Activated naive CD4-positive, alpha-beta T cell treated with anti-CD3 and anti-CD28 coated beads for 36 hours (primary cell): ENCODE measurements at places on chromosomes 6 and 20. TPM values are rescaled to one million over a fixed set of nuclear protein-coding genes. Genes with fewer than 3 reads are reported as not detected.
A peak's percentile ranks its signal among the peaks of the same experiment; 100 is the strongest.

DNA sequence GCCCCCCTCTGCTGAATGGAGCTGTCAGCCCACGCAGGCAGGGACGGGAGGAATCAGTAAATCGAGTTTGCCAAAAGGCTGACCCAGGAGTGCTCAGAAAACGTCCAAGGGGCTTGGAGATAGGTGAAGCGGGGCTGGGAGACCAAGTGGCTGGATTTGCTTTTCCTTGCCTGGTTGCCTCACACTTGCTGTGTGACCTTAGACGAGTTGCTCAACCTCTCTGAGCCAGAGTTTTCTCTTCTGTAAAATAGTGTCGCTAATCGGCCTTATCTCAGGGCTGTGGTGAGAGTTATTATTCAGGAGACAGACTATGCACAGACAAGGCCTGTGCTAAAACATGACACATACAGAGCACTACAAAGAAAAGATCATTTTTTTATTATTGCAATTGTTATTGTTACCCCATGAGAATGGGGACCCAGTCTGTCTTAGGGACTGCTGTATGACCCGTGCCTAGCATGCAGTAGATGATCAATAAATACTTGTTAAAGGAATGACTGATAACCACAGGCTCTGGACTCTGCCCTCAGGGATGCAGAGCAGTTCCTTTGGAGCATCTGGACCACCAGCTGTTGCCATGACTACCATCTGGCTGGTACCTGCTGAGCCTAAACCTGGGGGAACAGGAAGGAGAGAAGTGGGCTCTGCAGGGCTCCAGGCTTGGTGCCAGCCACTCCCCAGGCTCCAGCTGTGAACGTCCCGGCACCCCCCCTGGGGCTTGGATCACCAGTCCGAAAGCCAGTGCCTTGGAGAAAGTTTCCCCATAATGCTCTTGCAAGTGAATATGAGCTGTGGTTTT, 901 bp downstream of the KCNK15 start:
- peak; percentile 9 for DNase-seq

SPEF1 gene
- total RNA-seq, result not detected

CD24 gene
- not detected for total RNA-seq

SLC22A7 gene
- not detected for total RNA-seq

DNA sequence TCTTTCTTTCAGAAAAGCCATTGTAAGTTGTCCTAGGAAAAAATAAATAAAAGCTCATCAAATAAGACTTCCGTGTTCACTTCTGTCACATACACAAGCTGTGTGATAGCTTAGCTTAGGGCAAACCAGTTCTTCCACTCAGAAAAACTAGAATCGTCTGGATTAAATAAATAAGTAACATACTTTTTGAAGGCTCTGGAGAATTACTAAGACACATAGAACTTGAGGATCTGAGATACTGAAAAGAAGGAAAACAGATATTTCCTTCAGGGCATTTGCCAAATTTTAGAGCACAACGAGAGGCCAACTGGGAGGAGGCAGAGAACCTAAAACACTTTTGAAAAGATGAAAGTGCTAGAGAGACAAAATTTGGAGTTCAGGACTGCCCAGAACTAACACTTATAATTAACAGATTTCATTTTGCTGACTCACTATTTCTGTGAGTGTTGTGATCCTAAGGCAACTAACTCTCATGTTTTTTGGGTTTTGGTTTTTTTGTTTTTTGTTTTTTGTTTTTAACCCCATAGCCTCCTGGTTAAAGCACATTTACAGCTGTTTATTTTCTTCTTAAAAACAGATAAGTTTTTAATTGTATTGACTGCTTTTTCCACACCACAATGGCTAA, 38.7 kb upstream of the THEMIS start:
- no peak for DNase-seq

DNAH8 gene
- 0.15 TPM for total RNA-seq

DNA sequence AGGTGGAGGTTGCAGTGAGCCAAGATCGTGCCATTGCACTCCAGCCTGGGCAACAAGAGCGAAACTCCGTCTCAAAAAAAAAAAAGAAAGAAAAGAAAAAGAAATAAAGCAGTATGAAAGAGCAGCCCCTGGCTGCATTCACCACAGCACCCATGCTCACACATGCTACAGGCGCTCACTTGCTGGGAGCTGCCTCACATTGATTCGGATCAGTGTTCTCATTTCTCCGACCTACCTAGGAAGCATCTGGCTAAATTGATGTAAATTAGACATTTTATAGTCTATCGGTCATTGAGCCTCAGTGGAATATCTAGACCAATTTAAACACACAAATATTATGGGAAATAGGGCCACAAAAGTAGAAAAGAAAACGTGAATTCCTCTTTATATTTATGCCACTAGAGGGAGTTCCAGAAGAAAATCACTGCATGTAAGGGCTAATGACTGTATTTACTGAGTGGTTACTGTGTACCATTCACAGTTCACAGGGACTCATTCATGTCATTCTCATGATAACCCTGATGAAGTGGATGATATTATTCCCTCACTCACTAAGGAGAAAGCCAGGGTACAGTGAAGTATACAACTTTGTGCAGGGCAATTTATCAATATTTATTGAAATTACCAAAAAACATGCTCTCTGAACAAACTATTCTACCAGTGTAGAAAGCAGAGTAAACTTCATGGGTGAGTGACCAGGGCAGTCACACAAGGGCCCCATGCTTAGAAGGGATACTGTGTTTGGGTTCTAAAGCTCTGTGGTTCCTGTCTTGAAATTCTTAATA, 5.3 kb upstream of the MOG start:
- no peak for DNase-seq

KIAA1586 gene
- total RNA-seq, result 13.6 TPM

DNA sequence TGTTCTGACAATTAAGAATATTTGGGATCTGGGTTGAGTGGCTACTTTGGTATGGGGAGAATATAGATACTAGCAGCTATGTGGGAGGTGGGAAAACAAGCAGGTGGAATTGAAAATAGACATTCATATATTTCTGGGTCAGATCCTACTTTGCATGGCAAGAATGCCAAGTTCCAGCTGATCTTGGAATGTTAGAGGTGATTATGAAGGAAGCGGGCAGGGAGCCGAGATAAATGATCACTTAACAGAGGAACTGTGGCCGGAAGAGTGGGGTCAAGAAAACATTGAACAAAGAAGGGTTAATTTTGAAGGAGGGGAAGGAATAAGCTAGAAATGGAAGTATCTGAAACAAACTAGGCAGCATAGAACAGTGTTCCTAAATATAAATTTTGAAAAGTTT, 15.4 kb downstream of the PLCB1 start:
- no peak for DNase-seq

GRCh38 chr20:48298851-48299484, 513.7 kb upstream of the SULF2 start:
- no peak for DNase-seq

- DNase-seq, result no peak
These were observed 179.4 kb downstream of the ERMARD start for GRCh38 chr6:169930799-169931198.

- DNase-seq, result peak; percentile 51
These were observed 83.9 kb downstream of the SOD2 start for GRCh38 chr6:159608961-159609651.

DNA sequence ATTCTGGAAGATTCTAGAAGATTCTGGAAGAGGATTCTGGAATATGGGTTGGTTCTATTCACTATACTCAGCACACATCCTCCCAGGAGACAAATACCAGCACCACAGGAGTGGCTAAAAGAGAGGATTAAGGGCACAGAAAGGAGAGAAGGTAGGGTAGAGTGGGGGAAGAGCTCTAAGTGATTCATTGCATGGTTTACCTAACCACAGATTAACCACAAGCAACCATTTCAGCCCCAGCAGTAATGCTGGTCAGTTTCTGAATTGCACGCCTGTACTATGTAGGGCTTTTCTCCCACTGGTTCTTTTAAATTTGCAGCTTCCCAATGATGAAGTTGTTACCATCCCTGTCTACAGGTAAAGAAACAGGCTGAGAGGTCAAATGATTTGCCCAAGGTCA, 192.7 kb upstream of the PMEPA1 start:
- DNase-seq, result no peak

- no peak for DNase-seq
These were observed 492.1 kb upstream of the EYS start for GRCh38 chr6:66199171-66199570.

DNA sequence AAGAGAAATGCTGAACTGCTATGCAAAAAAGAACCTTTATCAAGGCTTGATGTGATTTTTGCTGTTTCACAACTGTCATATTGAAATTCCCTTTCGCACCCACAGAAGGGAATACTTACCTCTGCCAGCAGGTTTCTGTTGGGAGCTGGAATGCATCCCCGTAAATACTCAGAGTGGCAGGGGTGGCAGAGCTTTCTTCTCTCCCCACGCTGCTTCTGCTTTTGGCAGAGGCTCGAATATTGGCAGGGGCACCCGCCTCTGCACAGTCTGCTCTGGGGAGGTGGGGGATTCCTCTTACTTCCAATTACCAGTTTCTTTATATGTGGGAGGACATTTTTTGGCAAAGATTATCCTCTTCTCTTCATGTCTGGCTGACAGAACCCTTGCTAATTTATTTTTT, 28.4 kb downstream of the TMEM200A start:
- DNase-seq, result no peak

VSX1 gene
- total RNA-seq, result not detected

- peak; percentile 57 for DNase-seq
These were observed 1.4 kb downstream of the FYN start for GRCh38 chr6:111871725-111872400.

DPPA5 gene
- total RNA-seq, result not detected

DNA sequence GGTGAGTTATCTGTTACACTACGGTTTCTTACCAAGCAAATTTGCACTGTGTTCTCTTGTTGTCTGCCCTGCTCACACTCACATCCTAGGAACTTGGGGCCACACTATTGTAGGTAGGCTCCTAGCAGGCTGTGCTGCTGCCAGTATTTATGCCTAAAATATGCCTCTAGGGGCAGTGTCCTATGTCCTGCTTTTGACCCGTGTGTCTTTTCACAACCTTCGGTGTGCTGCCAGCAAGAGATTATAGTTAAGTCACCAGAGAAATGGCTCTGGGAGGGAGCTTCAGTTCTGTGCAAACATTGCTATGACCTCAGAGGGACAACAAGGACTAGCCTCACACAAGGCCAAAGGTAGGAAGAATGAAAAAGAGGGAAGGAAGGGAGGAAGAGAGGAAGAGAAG, 8.9 kb upstream of the TAAR5 start:
- no peak for DNase-seq

DNA sequence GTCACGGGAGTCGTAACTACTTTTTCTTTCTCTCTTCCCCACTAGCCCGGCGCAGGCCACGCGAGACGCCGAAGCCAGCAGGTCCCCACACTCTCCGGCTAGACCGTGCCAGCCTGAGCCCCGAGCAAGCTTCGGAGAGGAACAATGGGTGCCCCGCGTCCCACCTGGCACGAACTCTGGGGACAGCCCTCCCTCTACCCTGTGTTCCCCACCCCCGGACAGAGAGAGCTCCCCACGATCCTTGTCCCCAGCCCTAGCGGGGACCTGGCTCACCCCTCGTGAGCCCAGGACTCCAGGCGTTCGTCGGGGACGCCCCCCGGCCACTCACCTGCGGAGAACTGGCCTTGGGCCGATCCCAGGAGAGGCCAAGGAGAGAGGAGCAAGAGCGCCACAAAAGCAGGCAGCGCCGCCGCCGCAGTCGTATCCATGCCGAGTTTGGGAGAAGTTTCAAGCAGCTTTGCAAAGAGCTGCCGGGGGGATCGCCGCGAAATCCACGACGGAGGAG, 416 bp downstream of the PTPRK start:
- peak; percentile 54 for DNase-seq

DNA sequence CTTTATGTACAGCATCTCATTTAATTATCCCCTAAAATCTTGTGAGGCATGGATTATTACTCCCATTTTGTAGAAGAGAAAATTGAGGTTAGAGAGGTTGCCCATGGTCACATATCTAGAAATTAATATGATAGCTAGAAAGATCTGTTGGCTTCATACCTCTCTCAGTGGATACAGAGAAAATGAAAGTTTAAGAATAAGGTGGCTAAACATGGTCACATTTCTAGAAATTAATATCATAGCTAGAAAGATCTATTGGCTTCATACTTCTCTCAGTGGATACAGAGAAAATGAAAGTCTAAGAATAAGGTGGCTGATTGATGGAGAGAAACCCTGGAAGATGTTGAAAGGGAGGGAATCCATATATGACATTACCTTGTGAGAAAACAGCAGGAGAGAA, 260.7 kb upstream of the MAN1A1 start:
- DNase-seq, result no peak

- peak; percentile 32 for DNase-seq
These were observed 27.1 kb downstream of the CDS2 start for GRCh38 chr20:5153612-5154542.

DNA sequence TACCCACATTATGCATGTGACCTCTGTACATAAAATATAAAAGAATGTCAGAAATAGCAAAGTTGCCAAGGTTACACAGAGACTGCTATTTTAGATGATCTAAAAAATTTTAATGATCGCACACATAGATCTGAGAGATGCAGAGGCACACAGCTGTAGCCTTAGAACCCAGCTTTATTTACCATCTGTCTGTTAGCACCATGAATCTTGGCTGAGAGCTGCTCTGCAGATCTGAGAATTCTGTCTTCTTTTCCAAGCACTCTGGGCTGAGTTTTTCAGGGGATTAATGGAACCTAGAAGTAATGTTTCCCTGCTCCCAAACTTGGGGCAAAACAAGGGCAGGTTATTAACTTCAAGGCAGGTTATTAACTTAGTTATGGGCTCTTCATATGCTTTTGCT, 248.7 kb upstream of the JAG1 start:
- DNase-seq, result no peak

TCF15 gene
- not detected for total RNA-seq

DNA sequence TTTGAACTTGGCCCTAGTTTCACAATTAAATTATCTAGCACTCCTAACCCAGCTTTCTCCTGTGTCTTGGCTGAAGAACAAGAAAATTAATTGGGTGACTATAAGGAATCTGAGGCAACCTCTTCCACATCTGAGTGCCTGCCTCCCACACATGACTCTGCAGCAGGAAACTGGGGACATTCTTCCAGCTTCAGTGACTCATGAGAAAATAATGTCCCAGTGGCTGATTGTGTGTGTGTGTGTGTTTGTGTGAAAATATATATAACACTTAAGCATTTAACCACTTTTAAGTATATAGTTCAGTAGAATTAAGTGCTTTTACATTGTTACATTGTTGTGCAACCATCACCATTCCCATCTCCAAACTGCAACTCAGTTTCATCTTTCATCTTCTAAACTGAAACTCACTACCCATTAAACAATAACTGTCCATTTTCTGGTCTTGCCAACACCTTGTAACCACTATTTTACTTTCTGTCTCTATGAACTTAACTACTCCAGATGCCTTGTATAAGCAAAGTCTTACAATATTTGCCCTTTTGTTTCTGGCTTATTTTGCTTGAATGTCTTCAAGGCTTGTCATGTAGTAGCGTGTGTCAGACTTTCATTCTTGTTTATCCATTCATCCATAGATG, 8.7 kb downstream of the TRIM38 start:
- DNase-seq, result peak; percentile 41

ZNF311 gene
- 0.57 TPM for total RNA-seq

- no peak for DNase-seq
These were observed 140.3 kb upstream of the TCF21 start for GRCh38 chr6:133748628-133749027.

- DNase-seq, result no peak
These were observed 87.2 kb upstream of the RIN2 start for GRCh38 chr20:19670829-19671228.

GRCh38 chr6:89581689-89582088, 56.9 kb downstream of the LYRM2 start:
- DNase-seq, result no peak
